ENCODE measurements at places on chromosomes 13 and 19.

DNA sequence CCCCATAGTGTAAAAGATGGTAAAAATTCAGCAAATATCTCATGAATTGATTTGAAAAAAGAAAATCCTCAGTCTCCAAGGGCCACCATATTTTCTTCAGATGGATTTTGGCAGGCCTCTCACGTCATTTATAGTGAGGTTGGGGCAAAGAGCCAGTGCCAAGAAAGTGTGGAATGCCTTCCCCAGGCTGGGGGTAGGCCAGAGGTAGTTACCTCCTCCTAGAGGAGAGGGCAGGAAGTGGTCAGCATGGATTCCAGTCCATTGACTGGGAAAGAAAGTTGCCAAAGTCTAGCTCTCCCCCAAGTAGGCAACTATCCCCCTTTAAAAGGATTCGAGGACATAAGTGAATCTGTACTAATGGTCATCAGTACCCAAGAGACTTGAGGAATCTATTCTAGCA, 68.4 kb upstream of the KCTD4 start:
- DNase-seq, result no peak

DNA sequence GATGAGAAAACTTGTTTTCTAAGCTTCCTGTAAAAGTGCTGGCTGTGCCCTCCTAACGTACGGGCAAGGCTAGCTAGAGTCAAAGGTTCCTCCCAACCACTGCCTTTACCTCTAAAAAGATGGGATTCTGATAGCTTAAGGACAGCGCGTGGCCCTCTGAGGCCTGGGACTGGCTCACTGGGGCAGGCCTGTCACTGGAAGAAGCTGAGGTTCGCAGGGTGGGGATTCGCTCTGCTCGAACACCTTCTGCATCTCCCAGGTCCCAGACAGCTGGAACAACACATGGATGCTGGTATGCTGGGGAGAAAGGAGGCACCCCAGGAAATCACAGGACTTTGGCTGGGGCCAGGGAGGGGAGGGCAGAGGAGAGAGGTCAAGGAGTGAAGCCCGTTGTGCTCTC, 53.1 kb downstream of the CRYL1 start:
- DNase-seq, result no peak

- DNase-seq, result no peak
Measured at GRCh38 chr19:35291916-35292315, at the start of gene MAG. MAG (plus strand) TSS chr19:35292161; CDS start chr19:35295409, 3,248 bp downstream.

DNA sequence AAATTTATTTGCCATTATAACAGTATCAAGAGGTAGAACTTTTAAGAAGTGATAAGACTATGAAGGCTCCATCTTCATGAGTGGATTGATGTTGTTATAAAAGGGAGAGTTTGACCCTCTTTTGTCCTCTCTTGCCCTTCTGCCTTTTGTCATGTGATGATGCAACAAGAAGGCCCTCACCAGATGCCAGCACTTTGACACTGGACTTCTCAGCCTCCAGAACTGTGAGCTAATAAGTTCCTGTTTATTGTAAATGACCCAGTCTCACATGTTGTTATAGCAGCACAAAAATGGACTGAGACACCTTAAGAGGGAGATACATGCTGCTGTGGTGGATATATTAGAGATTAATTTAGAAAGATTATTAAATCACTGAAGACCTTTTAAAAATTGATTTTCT, 71.6 kb downstream of the SPRYD7 start:
- DNase-seq, result no peak

DNA sequence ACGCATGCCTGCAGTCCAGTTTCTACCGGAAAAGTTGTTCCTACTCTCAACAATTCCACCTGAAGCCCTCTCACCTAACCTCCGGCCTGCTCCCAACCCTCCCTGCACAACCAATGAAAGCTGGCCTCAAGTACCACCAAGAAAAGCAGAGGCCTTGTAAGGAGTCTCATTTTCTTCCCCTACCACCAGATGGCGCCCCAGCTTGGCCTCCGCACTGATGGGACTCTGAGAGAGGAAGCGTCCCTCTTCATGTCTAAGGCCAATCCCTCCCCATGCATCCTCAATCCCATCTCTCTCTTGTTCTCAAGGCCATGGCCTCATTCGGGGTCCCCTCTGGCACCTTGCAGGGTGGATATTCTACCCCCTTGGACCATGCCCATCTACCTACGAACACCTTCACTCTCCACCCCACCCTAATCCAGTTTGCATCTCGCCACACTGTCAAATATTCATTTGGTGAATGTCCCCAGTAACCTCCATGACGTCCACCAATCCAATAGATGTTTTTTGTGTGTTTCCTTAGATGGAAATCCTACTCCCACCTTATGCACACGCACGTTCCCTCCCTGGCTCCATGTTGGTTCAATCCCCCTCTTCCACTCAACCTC, 412.8 kb downstream of the ZNF536 start:
- DNase-seq, result no peak

GRCh38 chr19:48171710-48172109, 1.2 kb downstream of the ZSWIM9 start:
- no peak for DNase-seq

GRCh38 chr19:6312018-6312417, 21.4 kb downstream of the ACER1 start:
- no peak for DNase-seq

- no peak for DNase-seq
Measured at GRCh38 chr19:4744451-4745174, 21.0 kb upstream of the DPP9 start.

DNA sequence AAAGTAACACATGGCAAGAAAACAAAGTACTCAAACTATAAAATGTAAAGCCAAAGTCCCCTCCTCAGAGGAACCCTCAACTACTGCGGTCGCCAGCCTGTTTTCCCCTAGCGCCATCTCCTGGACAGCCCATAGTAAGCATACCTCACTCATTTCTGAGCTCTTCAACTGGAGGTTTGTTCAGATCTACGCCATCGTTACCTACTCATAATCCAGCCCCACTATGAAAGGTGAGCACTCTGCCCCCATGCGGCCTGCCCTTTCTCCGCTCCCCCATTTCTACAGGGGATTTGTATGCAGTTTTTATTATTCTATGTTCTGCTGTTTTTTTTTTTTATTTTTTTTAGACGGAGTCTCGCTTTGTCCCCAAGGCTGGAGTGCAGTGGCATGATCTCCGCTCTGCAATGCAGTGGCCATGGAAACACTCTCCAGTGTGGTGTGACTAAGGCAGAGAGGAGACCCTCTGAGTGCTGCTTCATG, 26.2 kb downstream of the OPA3 start:
- DNase-seq, result no peak

- DNase-seq, result no peak
Measured at GRCh38 chr13:35712907-35713761, 236.6 kb upstream of the MAB21L1 start.

DNA sequence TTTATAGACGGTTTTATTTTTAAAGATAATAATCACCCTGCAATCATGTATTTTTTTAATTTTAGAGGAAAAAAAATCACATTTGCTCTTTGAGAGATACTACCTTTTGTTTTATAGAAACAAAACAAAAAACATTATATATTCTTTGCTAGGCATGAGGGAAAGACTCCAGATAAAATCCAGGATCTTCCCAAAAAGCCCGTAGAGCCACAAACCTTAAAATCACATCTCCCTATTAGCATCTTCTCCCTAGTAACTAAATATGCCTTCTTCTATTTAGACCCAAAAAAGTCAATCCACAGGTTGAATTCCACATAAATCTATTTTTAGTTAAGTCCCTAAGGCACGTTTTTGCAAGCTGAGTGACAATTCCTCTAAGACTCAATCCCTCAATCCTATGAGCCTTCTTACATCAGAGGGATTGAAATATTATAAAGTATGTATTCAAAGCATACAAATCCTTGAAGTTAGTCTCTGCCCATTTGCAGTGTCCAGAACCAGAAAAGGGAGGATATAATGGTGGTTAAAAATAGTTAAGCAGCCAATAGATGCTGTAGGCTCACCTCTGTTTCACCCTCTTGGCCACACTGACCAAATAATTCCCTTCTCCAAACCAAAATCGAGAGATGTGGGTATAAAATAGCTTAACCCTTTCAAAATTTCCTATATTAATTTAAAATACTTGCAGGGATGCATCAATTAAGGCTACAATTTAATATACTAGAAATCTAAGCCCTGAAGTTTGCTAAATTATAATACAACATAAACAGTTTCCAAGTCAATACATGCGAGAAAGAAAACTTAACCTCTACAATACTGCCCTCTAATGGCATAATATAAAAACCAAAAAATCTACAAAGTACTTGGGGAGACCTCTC, 64.0 kb downstream of the SERP2 start:
- peak; percentile 19 for DNase-seq

DNA sequence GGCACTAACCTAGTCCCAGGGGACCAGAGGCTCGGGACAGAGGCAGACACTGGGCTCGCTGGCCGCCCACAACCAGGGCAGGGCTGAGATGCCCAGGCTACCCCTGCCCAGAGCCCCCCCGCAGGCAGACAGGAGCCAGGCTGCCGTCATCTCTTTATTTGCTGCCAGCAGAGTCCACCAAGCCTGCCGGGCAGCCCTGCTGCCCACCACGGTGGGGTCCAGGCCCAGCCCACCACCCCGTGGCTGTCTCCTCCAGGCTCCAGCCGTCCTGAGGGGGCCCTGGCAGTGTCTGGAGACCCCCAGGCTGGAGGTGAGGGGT, 5.0 kb downstream of the TEKTIP1 start:
- no peak for DNase-seq

DNA sequence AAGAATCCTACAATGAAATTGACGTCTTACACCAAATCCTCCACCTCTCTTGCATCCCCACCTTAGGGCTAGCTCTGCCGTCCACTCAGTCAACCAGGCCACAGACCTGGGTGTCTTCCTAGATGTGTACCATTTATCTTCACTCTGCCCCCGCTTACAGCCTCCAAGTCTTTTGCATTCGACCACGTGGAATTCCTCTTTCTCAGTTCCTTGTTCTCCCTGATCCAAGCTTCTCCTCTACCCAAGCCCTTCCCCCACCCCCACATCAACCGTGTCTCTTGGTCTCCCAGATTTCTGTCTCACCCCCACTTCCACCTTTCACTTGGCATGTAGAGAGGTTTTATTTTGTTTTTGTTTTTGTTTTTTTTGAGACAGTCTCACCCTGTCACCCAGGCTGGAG, 1.2 kb upstream of the DMWD start:
- no peak for DNase-seq

- DNase-seq, result no peak
Measured at GRCh38 chr19:48630296-48631063, 6.7 kb downstream of the DBP start.

- no peak for DNase-seq
Measured at GRCh38 chr13:51995677-51996551, 15.3 kb downstream of the ATP7B start.

- peak; percentile 88 for DNase-seq
Measured at GRCh38 chr13:99908140-99908803, 63.3 kb downstream of the ZIC5 start.

GRCh38 chr19:2618611-2619010, 83.9 kb downstream of the GNG7 start:
- no peak for DNase-seq

DNA sequence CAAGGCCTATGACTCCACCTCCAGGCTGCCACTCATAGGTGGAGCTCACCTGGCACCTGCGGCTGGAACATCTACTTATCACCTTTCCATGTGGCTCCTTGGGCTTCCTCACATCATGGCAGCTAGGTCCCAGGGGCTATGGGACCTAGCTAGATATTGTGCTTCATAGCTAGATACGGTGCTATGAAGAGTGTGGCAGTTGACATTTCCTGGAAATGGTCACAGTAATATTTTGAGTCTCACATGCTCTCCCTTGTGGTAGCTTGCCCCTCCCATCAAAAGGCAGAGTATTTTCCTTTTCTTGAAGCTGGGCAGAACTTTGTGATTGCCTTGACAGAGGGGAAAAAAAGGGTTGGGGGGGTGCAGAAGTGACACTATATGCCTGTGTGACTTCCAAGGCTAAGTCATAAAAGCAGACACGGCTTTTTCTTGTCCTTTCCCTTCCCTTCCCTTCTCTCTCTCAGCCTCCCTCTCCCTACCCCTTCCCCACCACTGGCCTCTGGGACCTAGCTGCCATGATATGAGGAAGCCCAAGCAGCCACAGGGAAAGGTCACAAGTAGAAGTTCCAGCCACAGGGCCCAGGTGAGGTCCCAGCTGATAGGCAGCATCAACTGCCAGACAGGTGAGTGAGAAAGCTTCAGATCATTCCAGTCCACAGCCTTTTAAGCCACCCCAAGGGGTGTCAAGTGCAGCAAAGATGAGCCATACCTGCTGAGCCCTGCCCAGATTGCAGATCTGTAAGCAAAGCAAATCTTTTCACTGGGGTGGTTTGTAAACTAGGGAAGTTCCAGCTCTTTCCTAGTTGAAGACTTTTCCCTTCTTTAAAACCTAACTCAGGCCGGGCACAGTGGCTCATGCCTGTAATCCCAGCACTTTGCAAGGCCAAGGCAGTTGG, 6.9 kb upstream of the HIF3A start:
- no peak for DNase-seq

GRCh38 chr19:5718037-5718578, 1.8 kb downstream of the LONP1 start:
- DNase-seq, result no peak

GRCh38 chr13:33132644-33133440, 116.6 kb downstream of the KL start:
- DNase-seq, result no peak

- DNase-seq, result no peak
Measured at GRCh38 chr13:50124536-50125303, 109.5 kb downstream of the KCNRG start.

GRCh38 chr19:11887611-11888531, at the start of gene ZNF69:
ZNF69 (plus strand) TSS chr19:11887782; CDS start chr19:11887924, 142 bp downstream.
- DNase-seq, result no peak

DNA sequence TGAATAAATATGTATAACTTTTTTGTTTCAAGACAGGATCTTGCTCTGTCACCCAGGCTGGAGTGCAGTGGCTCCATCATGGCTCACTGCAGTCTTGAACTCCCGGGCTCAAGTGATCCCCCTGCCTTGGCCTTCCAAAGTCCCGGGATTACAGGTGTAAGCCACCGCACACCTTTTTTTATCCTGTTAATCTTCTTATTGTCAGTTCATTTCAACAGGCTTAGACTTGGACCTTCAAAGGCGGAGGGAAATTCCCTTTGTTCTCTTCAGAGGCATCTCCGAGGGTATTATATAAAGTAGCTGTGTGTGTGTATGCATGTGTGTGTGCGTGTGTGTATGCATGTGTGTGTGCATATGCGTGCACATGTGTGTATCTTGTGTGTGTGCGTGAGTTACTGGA, 35.0 kb downstream of the SUGP2 start:
- no peak for DNase-seq

DNA sequence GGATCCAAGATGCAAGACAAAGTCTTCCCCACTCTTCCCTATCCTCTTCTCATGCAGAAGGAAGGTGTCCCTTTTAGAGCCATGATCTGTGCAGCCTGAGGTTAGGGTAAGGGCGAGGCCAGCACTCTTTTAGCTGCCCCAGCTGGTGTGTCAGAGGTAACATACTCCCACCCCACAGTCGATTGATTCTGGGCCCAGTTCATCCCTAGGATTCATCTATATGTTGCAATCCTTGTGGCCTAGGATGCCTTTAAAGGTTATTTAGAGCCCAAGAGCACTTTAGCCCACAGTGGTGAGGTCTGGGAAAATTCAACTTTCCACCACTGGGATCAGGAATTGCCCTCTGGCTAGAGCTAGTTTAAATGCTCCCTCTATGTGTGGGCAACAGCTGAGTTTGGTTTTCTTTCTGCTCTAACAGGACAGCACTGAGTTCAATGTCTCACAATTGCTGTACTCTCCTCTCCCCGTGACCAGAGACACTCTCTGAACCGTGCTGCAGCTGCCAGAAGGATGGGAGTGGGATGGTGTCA, 201.3 kb upstream of the SERP2 start:
- no peak for DNase-seq

- DNase-seq, result no peak
Measured at GRCh38 chr13:72246396-72246795, 379.4 kb upstream of the DACH1 start.
